ENCODE measurements at places on chromosomes 5 and 9. TPM values are rescaled to one million over a fixed set of nuclear protein-coding genes. Genes with fewer than 3 reads are reported as not detected.

GLRA1 gene
- total RNA-seq, result not detected

CDH10 gene
- total RNA-seq, result 0.55 TPM

- DNase-seq, result no peak
Measured at GRCh38 chr9:127854184-127854806, at the start of gene ENG. ENG (minus strand) TSS chr9:127854658; CDS start chr9:127854355, 303 bp downstream.

DNA sequence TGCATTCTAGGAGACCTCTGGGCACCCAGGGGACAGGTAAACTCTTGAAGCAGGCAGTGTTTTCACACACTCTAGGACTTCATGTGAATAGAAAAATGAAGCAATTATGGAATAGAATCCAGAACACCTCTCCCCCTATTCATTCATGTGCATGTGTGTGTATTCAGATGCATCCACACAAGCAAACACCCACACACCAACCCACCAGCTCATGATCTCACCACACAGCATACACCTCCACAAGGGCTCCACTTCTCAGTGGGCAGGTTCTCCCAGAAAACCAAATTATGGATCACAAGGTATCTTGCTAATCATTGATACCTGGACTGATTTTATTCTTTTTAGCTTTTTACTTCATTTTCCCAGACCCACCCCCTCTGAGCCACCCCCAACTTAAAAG is 21.2 kb upstream of the HSD17B3 start:
- DNase-seq, result no peak

- DNase-seq, result no peak
Measured at GRCh38 chr5:176658817-176659511, 11.7 kb downstream of the TSPAN17 start.

FGF1 gene
- total RNA-seq, result 12.1 TPM

All from kidney epithelial cell (primary cell).